ENCODE measurements at places on chromosomes 3 and 15. TPM values are rescaled to one million over a fixed set of nuclear protein-coding genes. Genes with fewer than 3 reads are reported as not detected.

TMCO5A gene
- total RNA-seq: not detected

GCSAM gene
- 0.41 TPM for total RNA-seq

ERC2 gene
- total RNA-seq: 3.4 TPM

GUCA1C gene
- not detected for total RNA-seq

RETNLB gene
- not detected for total RNA-seq

DNA sequence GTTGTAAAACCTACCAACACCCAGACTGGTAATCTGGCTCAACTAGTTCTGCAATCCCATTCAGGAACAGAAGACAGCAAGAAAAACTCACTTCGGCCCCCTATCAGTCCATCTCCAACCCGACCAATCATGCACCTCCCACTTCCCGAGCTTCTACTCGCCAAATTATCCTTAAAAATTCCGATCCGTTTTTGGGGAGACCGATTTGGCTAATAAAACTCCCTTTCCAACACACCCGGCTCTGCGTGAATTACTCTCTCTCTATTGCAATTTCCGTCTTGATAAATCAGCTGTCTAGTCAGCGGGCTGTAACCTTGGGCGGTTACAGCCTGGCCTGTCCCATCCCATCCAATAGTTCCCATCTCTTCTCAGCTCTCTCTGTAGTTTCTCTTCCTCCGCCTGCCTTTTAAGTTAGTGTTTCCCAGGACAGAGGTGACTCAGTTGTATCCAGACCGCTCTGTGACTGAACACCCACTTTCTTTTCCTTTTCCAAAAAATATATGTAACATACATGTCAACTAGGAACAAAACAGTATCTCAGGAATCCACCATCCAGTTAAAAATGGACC lies 780 bp upstream of the ACAD9 start:
- DNase-seq: peak; percentile 59

- no peak for DNase-seq
These were observed 33.5 kb downstream of the GJD2 start for GRCh38 chr15:34721157-34721801.

DNA sequence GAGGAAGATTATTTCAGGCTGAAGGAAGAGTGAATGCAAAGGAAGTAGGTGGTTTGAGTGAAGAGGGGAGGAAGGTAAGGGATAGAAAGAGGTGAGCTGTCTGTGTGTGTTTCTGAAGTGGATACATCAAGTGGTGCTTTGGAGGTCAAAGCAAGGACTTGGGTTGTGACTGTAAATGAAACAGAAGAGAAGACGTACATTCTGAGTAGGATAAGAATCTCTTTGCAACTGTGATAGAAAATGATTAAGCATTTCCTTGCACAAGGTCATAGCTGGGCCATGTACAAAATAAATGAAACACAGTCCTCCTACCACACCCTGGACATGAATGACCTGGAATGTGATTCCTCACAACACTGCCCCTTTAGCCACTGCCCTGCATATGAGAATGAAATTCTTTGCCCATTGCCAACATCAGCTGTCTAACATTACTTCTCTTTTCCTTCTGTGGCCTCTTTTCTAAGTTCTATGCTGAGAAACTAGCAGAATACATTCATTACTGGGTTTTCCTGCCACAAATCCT lies 28.3 kb upstream of the MINDY4B start:
- no peak for DNase-seq

GRCh38 chr15:89096664-89097063 lies 8.4 kb downstream of the ABHD2 start:
- DNase-seq: no peak

DNA sequence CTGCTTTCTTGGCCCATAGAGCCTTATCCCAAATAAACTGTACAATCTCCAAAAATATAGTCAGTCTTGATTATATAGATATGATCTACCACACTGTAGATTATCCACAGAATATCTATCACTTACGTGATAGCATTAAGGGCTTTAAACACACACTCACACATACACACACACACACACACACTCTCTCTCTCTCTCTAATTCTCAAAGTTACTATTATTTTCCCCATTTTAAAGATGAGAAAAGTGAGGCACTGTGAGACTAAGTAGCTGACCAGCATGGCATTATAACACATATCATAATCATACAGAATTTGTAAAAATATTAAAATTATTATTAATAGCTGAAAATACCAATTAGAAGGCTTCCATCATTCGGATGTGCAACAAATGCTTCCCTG lies 4.2 kb downstream of the TBC1D5 start:
- DNase-seq: no peak

DNA sequence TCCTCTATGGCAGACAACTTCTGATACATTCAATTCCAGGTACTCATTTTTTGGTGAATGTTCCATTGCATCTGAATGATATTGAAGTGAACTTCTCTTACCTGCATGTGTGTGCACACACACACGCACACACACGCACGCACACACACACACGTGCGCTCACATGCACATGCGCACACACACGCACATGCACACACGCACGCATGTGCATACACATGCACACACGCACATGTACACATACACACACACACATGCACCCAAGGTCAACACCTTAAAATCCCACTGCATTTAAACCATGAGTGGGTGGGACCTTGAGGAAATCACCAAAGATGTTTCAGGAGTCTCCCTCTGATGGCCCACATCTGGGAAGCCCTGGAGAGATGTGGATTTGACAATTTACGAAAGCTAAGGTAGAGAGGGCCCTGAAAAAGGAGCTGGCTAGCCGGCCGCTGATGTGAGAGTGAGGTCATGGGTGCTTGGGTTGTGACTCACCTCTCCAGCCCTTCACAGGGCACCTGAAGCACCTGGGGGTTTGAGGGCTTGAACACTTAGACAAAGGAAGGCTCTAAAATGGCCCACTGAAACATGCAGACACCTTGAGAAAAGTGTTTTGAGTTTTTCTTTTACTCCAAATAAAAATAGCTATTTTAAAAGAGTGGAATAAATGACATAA lies 269.1 kb upstream of the LRRFIP2 start:
- no peak for DNase-seq

- DNase-seq: no peak
These were observed 244.5 kb downstream of the ZIC4 start for GRCh38 chr3:147161833-147162232.

- no peak for DNase-seq
These were observed 135.8 kb downstream of the NSMCE3 start for GRCh38 chr15:29133791-29134190.

GRCh38 chr3:119779731-119780383 lies 2.0 kb upstream of the NR1I2 start:
- DNase-seq: no peak

DNA sequence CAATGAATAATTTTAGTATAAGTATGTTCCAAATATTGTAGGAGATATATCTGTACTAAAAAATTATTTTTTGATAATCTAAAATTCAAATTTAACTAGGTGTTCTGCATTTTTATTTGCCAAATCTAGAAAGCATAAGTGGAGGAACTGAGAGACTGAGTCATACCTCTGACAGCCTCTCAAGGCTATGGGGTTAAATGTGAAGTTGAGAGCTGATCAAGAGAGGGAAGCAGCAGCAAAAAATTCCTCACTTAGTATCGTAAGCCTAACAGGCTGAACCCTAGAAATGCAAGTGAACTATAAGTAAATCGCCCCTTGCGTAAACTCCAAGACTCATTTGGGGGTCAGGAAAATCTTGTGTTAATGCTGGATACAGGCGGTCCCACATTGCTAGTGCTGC lies 12.8 kb upstream of the TOPAZ1 start:
- no peak for DNase-seq

Measured in tongue (tissue), 3 donors.